Activated naive CD8-positive, alpha-beta T cell treated with anti-CD3 and anti-CD28 coated beads for 36 hours (primary cell): ENCODE measurements at places on chromosomes 3 and 15. TPM values are rescaled to one million over a fixed set of nuclear protein-coding genes. Genes with fewer than 3 reads are reported as not detected.
A peak's percentile ranks its signal among the peaks of the same experiment; 100 is the strongest.

The CLDN16 gene
- not detected for total RNA-seq

The ICE2 gene
- 72.8 TPM for total RNA-seq

- no peak overlapping the region for H3K27ac ChIP-seq
- no peak for DNase-seq
- H3K27me3 ChIP-seq = no peaks in the 10 kb centered on the region
- no peaks in the 10 kb centered on the region for H3K36me3 ChIP-seq
- no peaks in the 10 kb centered on the region for H3K4me1 ChIP-seq
These were observed 497.5 kb downstream of the NR2F2 start for GRCh38 chr15:96827981-96828380.

GRCh38 chr3:154660811-154661210, 230.8 kb upstream of the GPR149 start:
- no peaks in the 10 kb centered on the region for H3K4me1 ChIP-seq
- no peaks in the 10 kb centered on the region for H3K27me3 ChIP-seq
- H3K27ac ChIP-seq = no peak overlapping the region
- H3K4me3 ChIP-seq = no peak overlapping the region
- H3K36me3 ChIP-seq = no peaks in the 10 kb centered on the region
- no peak for DNase-seq

DNA sequence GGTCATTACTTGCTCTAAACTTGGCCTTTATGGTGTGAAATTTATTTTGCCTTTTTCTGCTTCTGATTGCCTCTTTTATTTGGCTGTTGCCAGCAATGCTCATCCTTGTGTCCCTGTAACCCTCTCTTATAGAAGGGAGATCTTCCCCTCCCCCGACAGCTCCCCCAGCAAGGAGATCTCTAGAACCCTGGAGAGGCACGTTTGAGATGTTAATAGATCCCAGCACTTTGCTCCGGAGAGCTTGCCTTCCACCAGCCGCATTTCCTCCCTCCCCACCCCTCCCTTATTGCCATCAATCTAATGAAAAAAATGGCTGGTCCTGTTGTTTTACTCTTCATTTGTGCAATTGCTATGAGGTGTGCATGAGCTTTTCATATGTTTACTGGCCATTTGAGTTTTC, 18.2 kb downstream of the TRIM71 start:
- H3K36me3 ChIP-seq = no peaks in the 10 kb centered on the region
- H3K4me1 ChIP-seq = no peaks in the 10 kb centered on the region
- peaks cover 20% of the 10 kb centered on the region for H3K27me3 ChIP-seq

DNA sequence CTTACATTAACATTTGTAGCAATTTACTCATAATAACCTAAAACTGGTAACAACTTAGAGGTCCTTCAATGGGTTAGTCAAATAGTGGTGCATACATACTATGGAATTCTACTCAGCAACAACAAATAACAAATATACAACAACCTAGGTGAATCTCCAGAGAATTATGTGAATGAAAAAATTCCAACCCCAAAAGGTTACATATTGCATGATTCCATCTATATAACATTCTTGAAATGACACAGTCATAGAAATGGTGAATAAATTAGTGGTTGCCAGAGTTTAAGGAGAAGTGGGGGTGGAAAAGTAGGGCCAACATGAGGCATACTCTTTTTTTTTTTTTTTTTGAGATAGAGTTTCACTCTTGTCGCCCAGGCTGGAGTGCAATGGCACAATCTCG, 12.7 kb upstream of the SNTN start:
- H3K27ac ChIP-seq = no peak overlapping the region
- no peaks in the 10 kb centered on the region for H3K4me1 ChIP-seq
- H3K36me3 ChIP-seq = no peaks in the 10 kb centered on the region
- peaks cover 8% of the 10 kb centered on the region for H3K27me3 ChIP-seq
- no peak for DNase-seq

The ARID3B gene
- total RNA-seq = 23.5 TPM

- H3K36me3 ChIP-seq = no peaks in the 10 kb centered on the region
- no peak for DNase-seq
- H3K4me3 ChIP-seq = no peak overlapping the region
- no peak overlapping the region for H3K27ac ChIP-seq
- H3K27me3 ChIP-seq = no peaks in the 10 kb centered on the region
These were observed 31.4 kb upstream of the TPM1 start for GRCh38 chr15:63010920-63011693.

- no peak for DNase-seq
- H3K27me3 ChIP-seq = peaks cover 24% of the 10 kb centered on the region
- H3K27ac ChIP-seq = no peak overlapping the region
- no peaks in the 10 kb centered on the region for H3K36me3 ChIP-seq
These were observed 180.5 kb downstream of the THSD4 start for GRCh38 chr15:71295603-71296314.

The CHRD gene
- not detected for total RNA-seq

The SCN11A gene
- 0.12 TPM for total RNA-seq

- peaks cover 2% of the 10 kb centered on the region for H3K36me3 ChIP-seq
- no peak overlapping the region for H3K27ac ChIP-seq
- DNase-seq = no peak
- no peak overlapping the region for H3K4me3 ChIP-seq
- peaks cover 2% of the 10 kb centered on the region for H3K4me1 ChIP-seq
- H3K27me3 ChIP-seq = no peaks in the 10 kb centered on the region
These were observed 85.3 kb upstream of the RPL32 start for GRCh38 chr3:12926660-12927059.

The SCG5 gene
- total RNA-seq = 0.58 TPM

- H3K4me3 ChIP-seq = no peak overlapping the region
- H3K36me3 ChIP-seq = no peaks in the 10 kb centered on the region
- no peak for DNase-seq
- peaks cover 6% of the 10 kb centered on the region for H3K27me3 ChIP-seq
- H3K27ac ChIP-seq = no peak overlapping the region
These were observed 130.7 kb downstream of the EBLN2 start for GRCh38 chr3:73192036-73192738.

DNA sequence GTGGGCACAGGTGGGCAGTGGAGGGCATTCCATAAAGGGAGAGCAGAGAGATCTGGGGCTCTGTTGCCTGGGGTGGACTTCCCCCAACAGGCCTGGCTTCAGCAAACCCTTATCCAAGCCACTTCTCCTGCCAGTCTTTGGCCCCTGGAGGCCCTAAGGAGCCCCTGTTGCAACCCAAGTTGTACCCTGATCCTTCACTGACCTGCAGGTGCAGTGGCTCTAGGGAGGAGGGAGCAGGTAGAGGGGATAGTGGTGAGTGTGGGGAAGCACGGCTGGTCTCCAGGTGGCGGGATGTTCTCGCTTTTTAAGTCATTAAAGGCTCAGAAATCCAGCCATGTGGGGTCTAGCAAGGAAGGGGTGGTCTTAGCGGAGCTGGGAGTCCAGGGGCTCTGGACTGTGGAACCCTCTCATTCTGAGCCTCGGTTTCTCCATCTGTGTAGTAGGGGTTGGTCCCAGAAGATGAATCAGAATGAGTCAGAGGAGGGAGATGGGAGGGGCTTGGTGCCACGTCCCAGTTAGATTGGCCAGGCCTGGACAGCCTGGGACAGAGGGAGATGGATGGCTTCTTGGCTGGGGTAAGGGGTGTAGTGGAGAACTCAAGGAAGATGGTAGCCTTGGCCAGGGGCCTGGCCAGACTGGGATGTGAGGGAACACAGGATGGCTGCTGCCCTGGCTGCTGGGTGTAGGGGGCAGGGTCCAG, 2.6 kb downstream of the ZBTB47 start:
- DNase-seq = no peak
- no peak overlapping the region for H3K27ac ChIP-seq
- H3K4me3 ChIP-seq = no peak overlapping the region
- peaks cover 7% of the 10 kb centered on the region for H3K27me3 ChIP-seq
- no peaks in the 10 kb centered on the region for H3K36me3 ChIP-seq
- peaks cover 8% of the 10 kb centered on the region for H3K4me1 ChIP-seq

The EPHB3 gene
- 0.04 TPM for total RNA-seq

DNA sequence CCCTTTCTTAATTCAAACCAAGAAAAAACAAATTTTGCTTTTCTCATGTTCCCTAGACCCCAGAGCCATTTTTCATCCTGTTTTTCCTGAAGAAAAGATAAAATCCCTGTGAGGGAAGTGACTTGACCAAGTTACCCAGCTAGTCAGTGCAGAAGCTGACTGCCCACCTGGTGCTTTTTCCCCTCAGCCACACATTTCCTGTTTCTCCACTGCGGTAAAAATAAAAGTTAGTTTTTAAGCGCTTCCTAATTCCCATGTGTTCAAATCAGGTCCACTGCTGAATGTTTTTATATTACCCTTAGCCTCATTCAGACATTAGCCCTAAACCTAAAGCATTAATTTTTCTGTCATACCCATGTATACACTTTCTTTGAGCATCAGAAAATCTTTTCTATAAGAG, 26.1 kb downstream of the PPP2R3A start:
- H3K27me3 ChIP-seq = peaks cover 7% of the 10 kb centered on the region
- no peak for DNase-seq
- H3K27ac ChIP-seq = peak overlapping the region; percentile 30
- no peak overlapping the region for H3K4me3 ChIP-seq
- peaks cover 13% of the 10 kb centered on the region for H3K4me1 ChIP-seq
- no peaks in the 10 kb centered on the region for H3K36me3 ChIP-seq

DNA sequence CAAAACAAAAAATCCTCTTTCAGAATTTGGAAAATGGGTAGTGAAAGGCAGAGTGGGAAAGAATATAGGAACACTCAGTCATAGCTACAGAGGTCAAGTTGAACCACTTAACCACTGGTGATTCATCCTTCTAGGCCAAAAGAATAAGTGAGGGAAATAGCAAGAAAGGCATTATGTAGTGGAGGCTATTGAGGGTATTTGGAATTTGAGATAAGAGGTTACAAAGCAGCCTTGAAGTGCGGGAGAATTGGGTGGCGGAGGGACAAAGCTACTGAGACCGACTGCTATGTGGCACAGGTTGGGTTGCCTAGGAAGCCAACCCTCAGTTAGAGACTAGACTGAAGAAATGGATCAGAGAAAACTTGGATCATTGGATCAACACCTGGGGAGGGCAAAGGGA, 109.5 kb downstream of the SYNPR start:
- DNase-seq = no peak
- no peaks in the 10 kb centered on the region for H3K27me3 ChIP-seq
- no peak overlapping the region for H3K27ac ChIP-seq
- H3K36me3 ChIP-seq = no peaks in the 10 kb centered on the region
- H3K4me1 ChIP-seq = no peaks in the 10 kb centered on the region

The ROPN1 gene
- not detected for total RNA-seq

GRCh38 chr3:69244039-69244438, 121.6 kb upstream of the LMOD3 start:
- H3K27me3 ChIP-seq = no peaks in the 10 kb centered on the region
- no peak for DNase-seq
- H3K4me3 ChIP-seq = no peak overlapping the region
